ENCODE measurements at places on chromosomes 6 and 20. TPM values are rescaled to one million over a fixed set of nuclear protein-coding genes. Genes with fewer than 3 reads are reported as not detected.

GRCh38 chr6:163955096-163955495, 540.6 kb downstream of the QKI start:
- H3K36me3 ChIP-seq, result no peaks in the 10 kb centered on the region
- H3K4me3 ChIP-seq, result no peak overlapping the region
- DNase-seq, result no peak

DNA sequence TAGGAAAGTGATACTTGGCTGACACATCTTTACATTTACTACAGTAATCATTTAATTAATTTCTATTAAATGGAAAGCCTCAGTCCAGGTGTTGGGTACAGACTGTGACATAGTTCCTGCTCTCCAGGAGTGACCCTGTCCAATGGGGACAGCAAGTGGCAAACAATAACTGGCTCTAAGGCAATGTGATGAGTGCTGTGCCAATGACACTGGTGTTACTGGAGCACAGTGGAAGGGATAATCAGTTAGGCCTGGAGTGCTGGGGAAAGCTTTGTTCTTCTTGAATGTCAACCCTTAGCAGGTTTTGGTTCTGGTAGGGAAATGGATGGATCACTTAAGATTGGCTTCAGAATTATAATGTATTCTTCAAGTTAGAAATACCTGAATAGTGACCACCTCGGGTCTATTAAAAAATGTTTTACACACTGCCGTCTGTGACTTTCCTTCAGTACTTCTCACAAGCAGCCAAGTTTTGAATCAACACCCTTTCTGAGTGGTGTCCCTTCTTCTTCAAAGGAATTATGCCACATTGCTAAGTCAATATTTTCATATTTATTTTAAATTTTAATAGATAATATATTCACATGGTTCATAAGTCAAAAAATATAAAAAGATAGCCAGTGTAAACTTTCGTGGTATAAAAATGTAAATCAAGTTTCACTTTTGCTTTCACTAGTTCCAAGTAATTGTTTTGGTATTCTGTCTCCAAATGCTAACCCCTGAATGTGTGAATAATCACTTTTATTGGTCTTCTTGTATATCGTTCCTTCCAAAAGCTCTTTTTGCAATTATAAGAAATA, 9.6 kb downstream of the CMTR1 start:
- H3K36me3 ChIP-seq, result peaks cover 8% of the 10 kb centered on the region
- H3K27ac ChIP-seq, result peak overlapping the region; percentile 84
- no peak for DNase-seq
- peak overlapping the region; percentile 74 for H3K4me3 ChIP-seq
- peaks cover 50% of the 10 kb centered on the region for H3K4me1 ChIP-seq
- H3K27me3 ChIP-seq, result no peaks in the 10 kb centered on the region

- no peak overlapping the region for H3K4me3 ChIP-seq
- H3K36me3 ChIP-seq, result peaks cover 15% of the 10 kb centered on the region
- no peak overlapping the region for H3K27ac ChIP-seq
- peaks cover 6% of the 10 kb centered on the region for H3K4me1 ChIP-seq
- peak; percentile 15 for DNase-seq
These were observed 97.2 kb downstream of the KIF16B start for GRCh38 chr20:16476032-16476431.

- H3K36me3 ChIP-seq, result no peaks in the 10 kb centered on the region
- H3K4me1 ChIP-seq, result peaks cover 51% of the 10 kb centered on the region
- H3K27me3 ChIP-seq, result no peaks in the 10 kb centered on the region
- DNase-seq, result no peak
- H3K27ac ChIP-seq, result peak overlapping the region; percentile 96
- peak overlapping the region; percentile 99 for H3K4me3 ChIP-seq
These were observed 46.3 kb downstream of the OR2B2 start for GRCh38 chr6:27865850-27866356.

EDN1 gene
- 0.47 TPM for total RNA-seq

DNA sequence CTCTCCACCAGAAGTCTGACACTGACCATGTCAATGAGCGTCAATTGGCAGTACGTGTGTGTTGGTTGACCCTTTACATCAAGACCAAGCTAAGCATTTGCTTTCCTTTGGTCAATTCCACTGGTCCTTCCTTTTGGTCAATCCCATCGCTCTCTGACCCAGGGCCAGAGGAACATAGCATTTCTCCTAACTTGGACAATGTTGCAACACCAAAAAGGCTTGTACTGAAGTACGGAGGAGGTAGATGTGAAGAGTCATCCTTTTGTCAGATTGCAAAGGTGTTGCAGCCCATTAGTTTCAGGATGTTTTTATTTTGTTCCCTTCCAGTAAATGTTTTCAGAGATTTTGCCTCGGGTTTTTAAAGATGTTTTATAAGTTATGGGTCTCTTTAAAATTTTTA, 24.6 kb downstream of the EDN1 start:
- no peak for DNase-seq
- H3K36me3 ChIP-seq, result no peaks in the 10 kb centered on the region
- no peaks in the 10 kb centered on the region for H3K4me1 ChIP-seq
- H3K27me3 ChIP-seq, result peaks cover 23% of the 10 kb centered on the region
- no peak overlapping the region for H3K27ac ChIP-seq
